Left colon (tissue), 2 donors: ENCODE measurements at places on chromosomes 2 and 18. TPM values are rescaled to one million over a fixed set of nuclear protein-coding genes. Genes with fewer than 3 reads are reported as not detected.

The SAG gene
- not detected for total RNA-seq

The CHRNG gene
- not detected for total RNA-seq

The UPP2 gene
- not detected for total RNA-seq

The LRATD1 gene
- 160 TPM for total RNA-seq

The IL1RL2 gene
- 1.1 TPM for total RNA-seq

The UBE2E3 gene
- total RNA-seq, result 54.6 TPM

The LAMA3 gene
- total RNA-seq, result 33.2 TPM

The ANKRD53 gene
- total RNA-seq, result 0.61 TPM

The UGT1A1 gene
- 4.0 TPM for total RNA-seq

DNA sequence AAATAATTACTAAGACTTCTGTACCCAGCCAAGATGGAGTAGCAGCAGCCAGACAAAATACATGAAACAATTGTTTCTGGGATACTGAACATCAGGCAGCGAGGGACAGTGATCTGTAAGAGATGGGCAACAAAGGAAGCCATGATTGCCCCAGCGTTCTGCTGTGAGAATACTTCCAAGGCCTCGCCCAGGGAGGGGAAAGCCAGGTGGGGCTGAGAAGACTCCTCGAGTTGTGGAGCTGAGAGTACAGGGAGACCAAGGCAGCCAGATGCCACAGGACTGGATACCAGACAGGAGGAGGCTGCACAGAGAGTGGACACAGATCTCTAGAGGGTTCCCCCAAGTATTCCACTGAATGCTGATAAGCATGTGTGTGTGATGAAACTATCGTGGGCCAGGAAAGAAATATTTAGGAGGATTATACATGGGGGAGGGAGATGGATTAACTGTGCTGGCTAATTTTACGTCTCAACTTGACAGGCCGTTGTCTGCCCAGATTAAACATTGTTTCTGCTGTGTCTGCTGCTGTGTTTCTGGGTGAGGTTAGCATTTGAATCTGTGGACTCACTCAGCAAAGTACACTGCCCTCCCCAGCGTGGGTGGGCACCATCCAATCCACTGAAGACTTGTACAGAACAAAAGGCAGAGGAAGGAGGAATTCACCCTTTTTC is 10.2 kb upstream of the LIMS2 start:
- DNase-seq, result no peak

DNA sequence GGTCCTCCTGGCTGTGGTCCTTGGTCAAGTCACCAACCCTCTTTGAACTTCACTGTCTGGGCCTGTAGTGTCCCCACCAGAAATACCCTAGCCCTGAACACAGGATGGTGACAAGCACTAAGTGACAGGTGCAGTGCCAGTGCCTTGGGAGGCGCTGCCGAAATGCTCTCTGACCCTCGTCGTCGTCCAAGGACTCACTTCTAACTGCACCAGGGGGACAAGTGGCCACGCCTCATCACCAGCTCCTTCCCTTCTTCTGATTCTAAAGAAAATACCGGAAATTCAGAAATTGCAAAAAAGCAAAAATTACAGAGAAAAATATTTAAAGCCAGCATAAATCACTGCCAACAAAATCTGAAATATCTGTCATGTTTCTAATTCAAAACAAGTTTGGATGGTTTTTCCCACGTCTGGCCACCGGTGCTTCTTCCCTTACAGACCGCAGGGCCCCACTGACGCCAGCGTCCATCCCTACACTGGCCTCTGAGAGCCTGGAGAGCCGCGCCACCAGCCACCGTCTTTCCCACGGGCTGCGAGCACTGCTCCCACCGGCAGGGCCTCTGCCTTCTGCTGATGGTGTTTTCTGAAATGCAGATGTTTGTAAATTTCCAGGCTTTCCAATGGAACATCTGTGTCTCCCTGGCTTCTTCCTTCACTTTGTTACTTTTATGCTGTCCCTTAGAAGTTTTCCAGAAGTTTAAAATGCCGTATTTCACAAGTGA is 37.4 kb upstream of the GPC1 start:
- DNase-seq, result peak; percentile 9

DNA sequence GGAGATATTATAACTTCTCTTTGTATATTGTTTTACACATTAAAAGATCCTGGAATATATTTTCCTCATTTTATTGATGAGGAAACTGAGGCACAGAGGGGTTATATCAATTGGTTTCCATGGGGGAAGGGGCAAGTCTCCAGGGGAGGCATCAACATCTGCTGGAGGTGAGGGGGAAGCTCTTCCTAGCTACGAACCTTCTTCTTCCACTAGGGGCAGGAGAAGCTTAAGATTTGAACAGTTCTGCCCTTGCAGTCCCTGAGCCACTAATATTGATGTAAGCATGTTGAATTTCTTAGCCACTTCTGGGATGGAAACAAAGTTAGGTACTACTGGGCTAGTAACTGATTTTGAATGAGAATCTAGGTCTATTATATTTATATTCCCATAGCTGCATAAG is 140.1 kb upstream of the AQP4 start:
- DNase-seq, result no peak

- DNase-seq, result no peak
Measured at GRCh38 chr2:113225263-113226259, 51.8 kb downstream of the PSD4 start.

DNA sequence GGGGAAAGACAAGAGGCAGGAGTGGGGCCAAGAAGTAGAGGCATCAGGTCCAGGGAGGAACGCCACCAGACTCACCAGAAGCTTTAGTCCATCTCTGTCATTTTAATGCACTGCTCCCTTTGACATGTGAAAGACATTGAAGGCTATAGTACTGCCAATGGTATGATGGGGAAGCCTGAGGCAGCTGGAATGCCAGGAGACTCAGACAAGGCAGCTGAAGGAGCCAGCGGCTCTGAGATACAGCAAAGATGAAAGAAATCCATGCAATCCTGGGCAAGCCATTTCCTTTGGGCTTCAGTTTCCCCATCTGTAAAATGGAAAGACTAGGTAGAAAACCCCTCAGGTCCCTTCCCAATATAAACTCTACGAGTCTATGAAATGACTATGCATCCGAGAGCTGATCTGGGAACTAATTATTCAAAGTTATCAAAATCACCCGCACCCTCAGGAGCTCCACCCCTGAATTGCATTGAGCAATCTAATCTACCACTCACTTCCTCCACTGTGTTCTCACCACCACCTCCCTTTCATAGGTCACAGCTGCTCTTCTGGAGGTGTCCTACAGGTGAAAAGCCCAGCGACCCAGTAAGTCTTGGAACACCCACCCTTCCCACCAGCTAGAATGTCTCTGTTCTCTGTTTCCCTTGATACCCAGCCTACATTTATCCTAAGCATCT is 3.1 kb downstream of the CXCR2 start:
- DNase-seq, result no peak

GRCh38 chr18:75334869-75335268 is 92.6 kb downstream of the SMIM21 start:
- no peak for DNase-seq

DNA sequence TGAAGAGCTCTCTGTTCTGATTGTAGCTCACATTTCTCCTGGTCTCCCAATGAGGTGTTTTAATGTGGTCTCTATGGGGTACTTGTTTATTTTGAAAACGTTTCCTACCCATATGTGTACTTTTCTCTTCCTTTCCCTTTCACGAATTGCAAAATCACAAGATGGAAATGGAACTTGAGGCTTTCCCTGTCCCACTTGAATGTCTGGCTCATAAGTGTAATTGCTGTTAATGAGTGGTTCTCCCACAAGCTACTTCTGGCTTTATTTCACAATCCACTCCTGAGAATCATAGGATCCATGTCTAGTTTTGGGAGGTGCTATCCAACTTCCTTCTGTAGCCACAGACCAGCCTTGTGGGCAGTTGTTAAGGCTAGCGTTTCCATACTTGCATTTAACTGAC is 81.1 kb upstream of the CAVIN2 start:
- no peak for DNase-seq

DNA sequence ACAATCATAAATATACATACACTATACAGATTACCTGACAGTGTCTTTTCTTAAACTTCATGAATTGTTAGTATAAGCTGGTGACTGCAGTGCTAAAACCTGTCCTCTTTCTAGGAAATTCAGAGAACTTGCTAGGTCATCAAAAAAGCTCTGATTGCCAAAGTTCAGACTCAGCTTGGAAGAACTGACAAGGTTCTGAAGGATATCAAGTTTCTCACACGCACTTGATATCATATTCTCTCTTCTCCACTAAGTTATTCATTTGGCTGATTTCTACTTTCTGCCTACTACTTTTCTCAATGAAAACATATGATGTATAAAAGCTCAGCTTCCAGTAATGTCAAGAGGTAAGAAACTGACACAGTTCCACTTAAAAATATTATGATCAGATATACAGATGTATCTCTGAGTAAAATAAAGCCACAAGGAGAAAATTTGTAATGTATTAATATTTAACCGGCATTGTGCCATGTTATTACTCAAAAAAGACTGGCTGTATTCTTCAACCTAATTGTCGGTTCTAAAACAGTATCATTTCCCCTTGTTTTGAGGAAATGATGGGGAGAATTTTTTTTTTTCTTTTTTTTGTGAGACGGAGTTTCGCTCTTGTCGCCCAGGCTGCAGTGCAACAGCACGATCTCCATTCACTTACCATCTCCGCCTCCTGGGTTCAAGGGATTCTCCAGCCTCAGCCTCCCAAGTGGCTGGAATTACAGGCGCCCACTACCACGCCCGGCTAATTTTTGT is 2.4 kb downstream of the OSBPL1A start:
- DNase-seq, result no peak

DNA sequence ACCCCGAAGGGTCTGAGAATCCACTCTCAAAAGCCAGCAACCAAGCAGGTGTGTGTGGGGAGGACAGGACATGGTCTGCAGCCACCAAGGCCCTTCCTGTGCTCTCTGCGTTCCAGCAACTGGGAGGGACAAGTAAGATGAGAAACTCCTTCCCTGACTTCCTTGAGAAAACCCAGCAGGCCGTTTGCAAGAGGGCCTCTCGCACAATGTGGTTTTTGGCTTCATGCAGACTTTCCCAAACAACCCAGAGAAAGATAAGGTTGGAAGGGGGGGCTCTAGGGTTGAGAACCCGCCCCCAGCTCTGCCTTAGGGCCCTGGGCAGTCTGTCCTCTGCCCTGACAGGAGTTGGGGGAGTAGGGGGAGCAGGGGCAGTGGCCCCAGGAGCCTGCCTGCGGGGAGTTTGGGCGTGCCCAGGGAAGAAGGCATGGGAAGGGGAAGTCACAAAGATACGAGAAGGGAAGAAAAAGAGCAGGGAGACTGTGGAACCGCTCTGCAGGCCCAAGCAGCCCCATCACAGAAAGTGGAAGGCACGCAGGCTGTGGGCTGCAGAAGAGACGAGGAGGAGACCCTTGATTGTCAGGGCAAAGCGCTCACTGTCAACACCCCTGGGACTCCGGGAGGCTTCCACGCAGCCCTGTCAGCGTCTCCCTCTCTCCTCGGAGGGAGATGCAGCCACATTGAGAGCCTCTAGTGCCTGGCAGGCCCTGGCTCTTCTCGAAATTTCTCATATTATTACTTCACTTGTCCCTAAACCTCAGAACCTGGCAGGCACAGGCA is 99.8 kb downstream of the SMAD7 start:
- no peak for DNase-seq

- DNase-seq, result no peak
Measured at GRCh38 chr2:25490217-25490616, 148.5 kb upstream of the DNMT3A start.

GRCh38 chr2:160390544-160391455 is 102.8 kb downstream of the RBMS1 start:
- no peak for DNase-seq

- no peak for DNase-seq
Measured at GRCh38 chr2:133952420-133952819, 301.5 kb upstream of the MGAT5 start.

DNA sequence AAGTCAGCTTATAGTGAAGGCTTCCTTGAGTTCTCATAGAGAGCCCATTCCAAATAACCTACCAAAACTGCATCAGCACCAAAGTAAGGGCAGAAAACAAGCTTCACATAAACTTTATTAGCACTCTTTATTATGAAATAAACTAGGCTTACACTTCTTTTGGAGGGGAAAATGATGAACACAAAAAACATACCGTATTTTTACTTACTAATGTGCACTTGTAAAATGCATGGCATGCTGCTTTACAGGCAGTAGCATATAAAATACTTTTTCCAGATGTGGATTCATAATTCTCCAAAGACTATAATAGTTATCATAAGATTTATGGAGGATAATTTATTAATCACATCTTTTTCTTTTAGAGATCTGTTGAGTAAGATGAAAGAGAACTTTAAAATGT is 133.9 kb downstream of the OSR1 start:
- no peak for DNase-seq

GRCh38 chr2:73334045-73334444 is 40.7 kb upstream of the EGR4 start:
- no peak for DNase-seq

GRCh38 chr18:59696311-59697235 is 650 bp downstream of the CCBE1 start:
- peak; percentile 8 for DNase-seq

GRCh38 chr2:162073888-162074631 is at the start of gene DPP4:
TSS of gene DPP4 (minus strand) at chr2:162074215. CDS start at chr2:162073981, 234 bp downstream.
- peak; percentile 55 for DNase-seq

DNA sequence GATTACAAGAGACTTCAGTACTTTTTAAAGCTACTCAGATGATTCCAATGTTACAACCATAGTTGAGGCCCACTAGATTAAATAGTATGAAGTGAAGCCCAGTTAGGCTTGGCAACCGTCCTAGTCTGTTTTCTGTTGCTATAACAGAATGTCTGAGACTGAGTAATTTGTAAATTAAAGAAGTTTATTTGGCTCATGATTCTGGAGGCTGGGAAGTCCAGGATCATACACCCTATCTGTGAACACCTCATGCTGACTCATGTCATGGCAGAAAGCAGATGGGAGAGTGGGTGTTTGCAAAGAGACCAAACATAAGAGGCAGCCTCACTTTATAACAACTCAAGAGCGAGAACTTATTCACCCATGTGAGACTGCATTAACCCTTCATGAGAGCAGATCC is 63.1 kb downstream of the CCDC150 start:
- no peak for DNase-seq

- DNase-seq, result no peak
Measured at GRCh38 chr2:45191976-45192375, 182.7 kb upstream of the SIX2 start.

GRCh38 chr18:23503963-23504344 is 643 bp downstream of the RMC1 start:
- no peak for DNase-seq

DNA sequence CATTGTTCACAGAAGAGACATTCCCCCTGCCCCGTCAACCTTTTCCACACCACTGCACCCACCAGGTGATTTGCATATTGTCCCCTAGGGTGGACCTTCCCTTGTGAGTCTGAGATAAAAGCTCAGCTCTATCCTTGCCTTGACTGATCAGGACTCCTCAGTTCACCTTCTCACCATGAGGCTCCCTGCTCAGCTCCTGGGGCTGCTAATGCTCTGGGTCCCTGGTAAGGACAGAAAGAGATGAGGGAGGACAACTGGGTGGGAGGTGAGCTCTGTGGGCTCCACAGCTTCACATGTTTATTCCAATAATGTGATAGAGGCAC is 1160.1 kb downstream of the RPIA start:
- no peak for DNase-seq

DNA sequence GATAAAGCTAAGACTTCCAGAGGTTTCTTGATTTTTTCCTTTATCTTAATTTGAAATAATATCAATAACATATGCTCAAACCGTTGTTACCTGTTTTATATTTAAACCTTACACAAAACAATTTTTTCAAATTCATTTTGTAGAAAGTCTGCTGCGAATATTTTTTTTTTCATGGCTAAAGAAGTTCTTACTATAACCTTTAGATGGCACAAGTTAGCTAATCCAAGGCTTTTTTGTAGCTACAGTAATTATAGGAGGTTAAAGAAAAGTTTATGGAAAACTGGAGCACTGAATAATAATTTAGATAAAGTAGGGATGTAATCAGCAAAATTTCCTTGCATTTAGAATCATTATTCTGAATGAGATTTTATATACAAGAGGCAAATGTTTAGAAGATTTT is 78.0 kb upstream of the PNPT1 start:
- no peak for DNase-seq
